ENCODE measurements at places on chromosomes 12 and 14. TPM values are rescaled to one million over a fixed set of nuclear protein-coding genes. Genes with fewer than 3 reads are reported as not detected.

Gene IGF1
- not detected for total RNA-seq

Gene ZBTB1
- 34.5 TPM for total RNA-seq

Gene IFI27
- 1.7 TPM for total RNA-seq

Gene C14orf39
- total RNA-seq, result 1.8 TPM

Gene RDH12
- total RNA-seq, result 0.74 TPM

Gene PITPNM2
- total RNA-seq, result 1.2 TPM

Gene AVPR1A
- total RNA-seq, result 0.22 TPM

Gene CEBPE
- total RNA-seq, result not detected

Gene ATL1
- total RNA-seq, result 3.2 TPM

Gene PRR4
- 1.9 TPM for total RNA-seq

Gene KRT2
- not detected for total RNA-seq

Gene TCL1B
- total RNA-seq, result 3.6 TPM

Gene SERPINA5
- total RNA-seq, result 1.2 TPM

Gene SCN8A
- 15.2 TPM for total RNA-seq

Gene FSCB
- total RNA-seq, result not detected

Gene ARHGAP9
- total RNA-seq, result 3.7 TPM

Gene ANKS1B
- 3.4 TPM for total RNA-seq

Gene BIN2
- total RNA-seq, result not detected

Gene CLEC6A
- total RNA-seq, result 0.17 TPM

Gene AMIGO2
- 8.6 TPM for total RNA-seq

Gene ST8SIA1
- not detected for total RNA-seq

Gene GPR162
- total RNA-seq, result 4.6 TPM

Gene TAS2R10
- 0.22 TPM for total RNA-seq

Gene ARMH4
- 42.6 TPM for total RNA-seq

Gene FGF6
- not detected for total RNA-seq

Gene P3H3
- total RNA-seq, result 55.0 TPM

Gene CCDC175
- total RNA-seq, result 0.09 TPM

Gene CCDC177
- total RNA-seq, result 6.2 TPM

Gene STAB2
- total RNA-seq, result not detected

Gene TAS2R42
- not detected for total RNA-seq

Gene CCDC92
- total RNA-seq, result 1.3 TPM

Gene B4GALNT1
- total RNA-seq, result 2.6 TPM

Gene IPO8
- 47.2 TPM for total RNA-seq

Gene SERPINA1
- total RNA-seq, result not detected

Gene IAPP
- not detected for total RNA-seq

Gene PLEKHD1
- total RNA-seq, result 0.37 TPM

Gene MYBPC1
- not detected for total RNA-seq

Gene SLC8A3
- 0.07 TPM for total RNA-seq

Gene STXBP6
- 2.6 TPM for total RNA-seq

Gene KRT4
- total RNA-seq, result not detected

Gene VEZT
- 69.8 TPM for total RNA-seq

Gene NGB
- 0.11 TPM for total RNA-seq

Gene HOXC12
- not detected for total RNA-seq

Gene OR6C6
- total RNA-seq, result not detected

Gene HCAR3
- not detected for total RNA-seq

Gene NKX2-1
- not detected for total RNA-seq
